ENCODE measurements at places on chromosomes 2 and 18.

- no peak for DNase-seq
These were observed 25.3 kb downstream of the PREPL start for GRCh38 chr2:44335806-44336538.

DNA sequence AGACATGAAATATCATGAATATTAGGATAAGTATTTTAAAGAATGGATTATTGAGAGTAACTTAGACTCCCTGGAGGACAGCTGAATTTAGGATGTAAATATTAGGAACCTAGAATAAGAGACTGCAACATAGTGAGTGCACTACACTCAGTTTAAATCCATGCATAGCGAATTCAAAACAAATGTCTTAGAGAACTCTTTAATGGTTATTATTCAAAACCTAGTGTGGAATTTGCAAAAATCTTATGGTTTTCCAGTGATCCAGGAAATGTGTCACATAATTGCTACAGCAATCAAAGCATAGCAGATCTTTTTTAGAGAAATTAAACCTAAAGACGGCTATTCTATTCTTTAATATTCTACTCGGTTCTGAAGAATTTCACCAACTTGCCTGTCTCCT is 239.0 kb downstream of the TMX3 start:
- DNase-seq: no peak

DNA sequence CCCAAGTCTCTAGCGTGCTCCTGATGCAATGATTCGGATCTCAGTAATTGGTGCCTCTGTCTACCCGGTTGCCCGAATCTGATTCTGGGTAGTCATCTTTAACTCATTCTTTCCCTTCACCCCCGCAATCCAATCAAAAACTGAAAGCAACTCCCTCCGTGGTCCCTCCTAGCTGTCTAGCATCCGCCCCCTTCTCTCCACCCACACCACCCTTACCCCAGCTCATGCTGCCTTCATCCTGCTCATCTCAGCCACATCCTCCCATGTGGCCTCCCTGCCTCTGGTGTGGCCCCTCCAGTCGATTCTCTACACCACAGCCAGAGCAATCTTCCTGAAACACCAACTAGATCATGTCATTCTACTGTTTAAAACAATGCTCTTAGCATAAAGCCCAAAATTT is 62.3 kb downstream of the TTC32 start:
- no peak for DNase-seq

- no peak for DNase-seq
These were observed 52.5 kb upstream of the GPR17 start for GRCh38 chr2:127593228-127594115.

DNA sequence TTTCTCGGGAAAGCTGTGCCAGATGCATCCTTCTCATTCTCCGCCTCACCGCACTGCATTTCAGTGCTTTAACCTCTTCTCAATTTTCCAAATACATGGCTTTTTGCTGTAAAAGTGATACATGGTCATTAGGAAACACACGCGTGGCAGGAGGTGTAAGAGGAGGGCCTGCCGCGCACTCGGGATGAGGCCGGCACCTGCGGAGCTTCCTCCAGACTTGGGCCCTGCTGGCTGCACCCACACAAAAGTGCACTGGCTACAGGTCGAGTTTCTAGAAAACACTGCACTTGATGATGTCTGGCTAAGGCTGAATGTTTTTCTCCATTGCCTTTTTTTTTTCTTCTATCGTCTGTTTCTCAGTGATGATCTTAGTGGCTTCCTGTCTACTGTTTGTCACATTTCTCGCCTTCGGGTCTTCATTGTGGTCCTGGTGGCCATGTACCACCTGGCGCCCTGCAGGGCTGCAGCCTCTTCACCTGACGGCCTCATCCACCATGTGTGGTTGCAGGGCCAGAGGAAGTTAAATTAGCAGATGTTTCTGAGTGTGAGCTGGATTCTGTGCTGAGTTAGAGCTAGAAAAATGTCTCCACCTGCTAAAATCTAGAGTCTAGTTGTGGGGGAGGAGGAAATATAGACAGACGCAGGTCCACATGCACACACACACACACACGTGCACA is 7.6 kb downstream of the KCNG2 start:
- DNase-seq: no peak

DNA sequence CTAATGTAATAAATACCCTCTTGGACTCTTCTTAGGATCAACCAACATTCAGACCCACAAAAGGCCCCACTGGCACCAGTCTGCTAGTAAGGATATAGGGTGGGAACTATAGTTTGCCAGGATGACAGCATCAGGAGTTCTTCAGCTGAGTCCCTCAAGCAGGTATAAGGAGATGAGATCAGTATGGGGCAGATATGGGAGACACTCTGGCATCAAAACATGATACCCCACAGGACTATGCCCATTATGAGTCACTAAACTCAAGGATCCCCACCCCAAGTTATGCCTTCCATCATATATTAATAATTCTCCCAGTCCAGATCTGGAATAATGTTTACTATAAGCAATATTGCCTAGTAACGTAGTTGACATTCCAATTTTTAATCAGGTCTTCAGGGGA is 83.1 kb upstream of the CCDC141 start:
- DNase-seq: no peak

GRCh38 chr2:15299904-15300520 is 261.1 kb downstream of the NBAS start:
- no peak for DNase-seq

DNA sequence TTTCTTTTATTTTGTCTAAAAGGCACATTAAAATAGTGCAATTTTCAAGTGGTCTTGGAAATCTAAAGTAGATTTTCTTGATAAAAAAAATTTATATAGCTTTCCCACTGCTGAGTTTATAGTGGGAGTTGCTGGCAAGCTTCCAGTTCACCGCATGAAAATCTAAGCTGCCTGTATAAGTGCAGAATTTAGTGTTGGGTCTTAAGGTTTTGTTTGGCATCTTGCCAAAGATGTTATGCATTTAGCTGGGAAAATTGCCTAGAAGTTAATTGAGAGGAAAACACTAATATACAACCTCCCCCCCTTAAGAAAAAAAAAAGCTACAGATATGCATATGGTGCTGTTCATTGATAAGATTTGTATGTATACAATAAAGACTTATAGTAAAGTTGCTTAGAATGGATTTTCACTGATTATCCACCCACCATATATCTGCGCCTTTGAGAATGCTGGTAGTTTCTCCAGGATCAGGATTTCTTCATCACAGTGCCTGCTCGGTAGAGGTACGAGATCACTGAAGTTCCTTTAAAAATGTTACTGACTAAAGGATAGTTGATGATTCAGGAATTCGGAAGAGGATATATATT is 803.2 kb upstream of the POU3F3 start:
- no peak for DNase-seq

- no peak for DNase-seq
These were observed 96.7 kb downstream of the RHOB start for GRCh38 chr2:20543469-20544152.

GRCh38 chr2:149036507-149037293 is 1.8 kb upstream of the LYPD6B start:
- DNase-seq: no peak

- DNase-seq: no peak
These were observed 3.8 kb upstream of the CAPN10 start for GRCh38 chr2:240582781-240583180.

- no peak for DNase-seq
These were observed 69.7 kb downstream of the FEZ2 start for GRCh38 chr2:36528274-36528673.

GRCh38 chr2:45192991-45193390 is 183.7 kb upstream of the SIX2 start:
- DNase-seq: no peak

DNA sequence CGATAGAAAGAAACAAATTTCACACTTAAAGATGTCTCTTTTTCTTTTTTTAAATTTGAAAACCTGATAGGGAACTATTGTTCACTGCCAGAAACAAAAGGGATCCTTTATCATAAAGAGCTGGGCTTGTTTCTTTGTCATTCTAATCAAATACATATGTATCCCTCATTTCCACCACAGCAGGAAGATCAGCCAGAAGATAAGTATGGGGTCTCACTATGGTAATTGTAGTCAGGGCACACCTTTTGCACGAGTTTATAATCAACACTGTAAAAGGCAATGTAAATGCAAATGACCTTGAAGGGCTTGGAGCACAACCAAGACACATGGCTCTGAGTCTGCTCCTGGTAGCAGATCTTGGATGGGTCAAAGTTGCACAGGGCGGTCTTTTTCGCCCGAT is 109.5 kb downstream of the NXPH2 start:
- no peak for DNase-seq

GRCh38 chr2:54966165-54966832 is 84.0 kb downstream of the RTN4 start:
- DNase-seq: no peak

GRCh38 chr18:32661486-32662299 is 111.1 kb downstream of the KLHL14 start:
- no peak for DNase-seq

DNA sequence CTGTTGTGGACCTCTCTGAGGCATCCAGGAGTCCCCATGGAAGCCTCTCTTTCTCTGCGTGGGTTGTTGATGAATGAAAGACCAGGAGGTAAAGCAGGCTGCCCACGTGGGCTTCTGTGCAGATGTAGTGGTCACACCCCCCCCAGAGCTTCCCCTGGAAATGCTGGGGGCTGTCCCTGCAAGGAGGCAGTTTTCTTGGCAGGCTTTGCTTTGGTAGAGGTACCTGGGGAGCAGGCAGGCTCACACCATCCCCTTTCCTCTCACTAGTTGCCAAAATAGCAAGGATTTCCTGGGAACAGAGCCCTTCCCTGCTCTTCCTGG is 97.6 kb upstream of the MAP3K20 start:
- DNase-seq: no peak

- no peak for DNase-seq
These were observed 118.0 kb downstream of the COL6A3 start for GRCh38 chr2:237295889-237296480.

DNA sequence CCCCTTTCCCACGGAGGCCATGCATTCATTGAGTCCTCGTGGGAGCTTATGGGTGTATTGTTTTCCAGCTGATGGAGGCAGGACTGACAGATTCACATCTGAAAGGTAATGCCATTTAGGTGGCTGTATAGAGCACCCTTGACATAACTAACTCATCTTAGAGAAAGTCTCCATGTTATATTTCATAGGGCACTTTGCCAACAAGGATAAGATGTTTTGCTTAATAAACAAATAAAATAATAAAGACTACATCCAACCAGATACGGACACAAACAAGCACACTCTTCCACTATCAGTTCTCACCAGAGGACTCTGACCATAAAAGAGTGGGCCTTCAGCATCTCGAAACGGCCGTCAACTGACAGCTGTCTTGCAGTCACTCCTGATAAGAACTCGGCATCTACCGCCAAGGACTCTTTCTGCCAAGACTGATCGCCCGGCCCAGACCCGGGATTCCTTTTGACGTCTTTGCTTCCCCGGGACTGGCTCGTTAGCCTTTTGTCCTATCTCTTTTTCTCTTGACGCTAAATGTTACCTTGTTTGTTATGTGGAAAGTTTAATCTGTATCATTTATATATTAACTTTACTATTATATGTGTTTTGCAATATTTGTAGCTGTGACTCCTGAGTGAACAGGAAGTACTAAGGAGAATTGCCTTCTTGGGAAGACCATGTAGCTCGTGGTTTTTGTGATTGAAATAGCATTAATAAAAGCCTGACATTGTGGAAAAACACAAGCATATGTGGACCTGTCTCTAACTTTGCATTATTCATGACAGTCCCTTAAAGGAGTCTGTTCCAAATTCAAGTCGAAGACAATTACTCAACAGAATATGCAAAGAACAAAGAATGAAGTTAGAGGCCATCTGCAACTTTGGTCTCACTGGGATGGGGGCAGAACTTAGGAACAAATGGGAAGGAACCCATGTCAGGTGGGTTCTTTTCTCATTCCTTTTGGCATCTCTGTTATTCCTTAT is 195.1 kb downstream of the LPIN1 start:
- DNase-seq: no peak

- no peak for DNase-seq
These were observed 181.7 kb downstream of the TMEM163 start for GRCh38 chr2:134537121-134537520.

DNA sequence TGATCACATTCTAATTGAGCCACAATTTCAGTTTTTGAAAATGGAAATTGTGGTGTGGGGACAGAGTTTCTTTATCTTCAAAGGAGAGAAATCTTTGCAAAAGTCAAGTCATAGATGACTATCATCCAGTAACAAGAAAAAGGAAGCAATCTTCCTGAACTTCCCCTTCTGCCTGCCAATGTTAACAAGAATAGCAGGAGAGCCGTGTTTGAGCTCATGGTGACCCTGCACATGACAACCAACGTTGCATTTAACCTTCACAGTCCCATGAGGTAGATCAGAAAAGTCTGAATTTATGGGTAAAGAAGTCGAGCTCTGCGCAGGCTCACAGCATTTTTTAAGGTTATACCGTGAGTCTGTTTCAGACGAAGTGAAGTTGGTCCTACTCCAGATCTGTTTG is 454.9 kb downstream of the LPIN1 start:
- no peak for DNase-seq

- DNase-seq: peak; percentile 82
These were observed 14.8 kb upstream of the DTNA start for GRCh38 chr18:34695310-34695709.

GRCh38 chr2:112151271-112151670 is 13.1 kb downstream of the FBLN7 start:
- DNase-seq: no peak

DNA sequence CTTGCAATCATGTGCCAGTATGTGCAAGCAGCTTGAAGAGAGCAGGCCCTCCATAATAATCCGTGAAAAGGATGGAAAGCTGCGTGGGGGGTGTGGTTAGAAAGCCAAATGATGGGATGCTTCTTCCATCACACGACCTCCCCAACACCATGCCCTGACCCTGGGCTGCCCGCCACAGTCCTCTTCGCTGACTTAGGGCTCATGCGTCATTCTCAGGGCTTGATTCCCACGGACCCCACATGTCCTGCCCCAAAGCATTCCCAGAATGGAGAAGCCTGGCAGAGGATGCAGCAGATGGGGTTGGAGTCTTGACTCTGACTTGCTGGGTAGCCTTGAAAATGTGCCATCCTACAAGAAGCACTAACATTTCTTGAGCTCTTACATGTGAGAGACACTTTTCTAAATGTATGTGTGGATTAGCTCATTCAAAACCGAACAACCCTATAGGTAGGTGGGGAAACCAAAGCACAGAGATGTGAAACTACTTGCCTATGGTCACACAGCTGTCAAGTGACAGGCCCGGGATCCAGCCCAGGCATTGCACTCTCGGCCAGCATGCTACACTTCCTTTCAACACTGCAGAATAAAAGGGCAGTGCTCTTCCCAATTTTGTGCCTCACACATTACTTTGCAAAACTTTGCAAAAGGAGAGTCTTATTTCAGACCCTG is 3.7 kb downstream of the TNS1 start:
- DNase-seq: no peak

DNA sequence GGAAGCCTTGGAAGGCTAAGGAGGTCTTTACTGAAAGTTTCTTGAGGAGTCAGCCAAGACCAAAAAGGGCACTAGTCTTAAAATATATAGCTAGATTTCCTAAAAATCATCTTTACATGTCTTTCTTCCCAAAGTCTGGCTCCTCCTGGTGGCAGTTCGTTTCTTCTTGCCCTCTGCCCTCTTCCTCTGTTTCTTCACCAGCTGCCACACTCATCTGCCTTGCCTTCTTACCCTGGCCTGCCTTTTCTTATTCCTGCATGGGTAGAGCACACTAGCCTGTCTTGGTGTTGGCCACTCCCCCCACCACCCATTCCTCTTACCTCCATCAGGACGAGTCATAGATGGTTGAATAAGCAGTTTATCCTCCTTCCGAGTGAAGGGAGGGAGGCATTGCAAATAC is 129.8 kb downstream of the RAPGEF4 start:
- DNase-seq: no peak
